ENCODE measurements at places on chromosomes 11 and 22.

DNA sequence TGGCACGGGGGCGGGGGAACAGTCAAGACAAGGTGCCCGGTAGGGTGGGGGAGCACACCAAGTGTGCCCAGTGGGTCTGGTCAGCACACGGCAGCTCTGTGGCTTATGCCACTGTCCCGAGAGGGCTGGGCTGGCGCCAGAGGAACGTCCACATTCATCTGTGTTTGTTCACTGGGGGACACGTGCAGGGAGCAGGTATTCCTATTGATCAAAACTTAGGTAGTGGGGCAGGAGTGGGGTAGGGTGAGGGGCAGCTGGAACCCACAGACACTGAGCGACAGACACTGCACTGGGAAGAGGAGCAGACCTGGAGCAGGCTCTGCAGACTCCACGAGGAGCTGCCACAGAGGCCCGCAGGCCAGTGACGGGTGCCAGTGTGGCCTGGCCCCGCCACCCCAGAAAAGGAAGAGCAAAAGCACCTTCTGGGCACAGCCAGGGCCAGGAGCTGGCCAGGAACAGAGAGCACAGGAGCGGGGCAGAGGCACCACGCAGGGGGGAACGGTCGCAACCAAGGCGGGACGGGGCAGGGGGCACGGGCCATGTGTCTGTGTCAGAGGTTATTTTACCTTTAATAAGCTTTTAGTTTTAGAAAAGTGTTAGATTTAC, 2.1 kb upstream of the MOB2 start:
- DNase-seq, result no peak

DNA sequence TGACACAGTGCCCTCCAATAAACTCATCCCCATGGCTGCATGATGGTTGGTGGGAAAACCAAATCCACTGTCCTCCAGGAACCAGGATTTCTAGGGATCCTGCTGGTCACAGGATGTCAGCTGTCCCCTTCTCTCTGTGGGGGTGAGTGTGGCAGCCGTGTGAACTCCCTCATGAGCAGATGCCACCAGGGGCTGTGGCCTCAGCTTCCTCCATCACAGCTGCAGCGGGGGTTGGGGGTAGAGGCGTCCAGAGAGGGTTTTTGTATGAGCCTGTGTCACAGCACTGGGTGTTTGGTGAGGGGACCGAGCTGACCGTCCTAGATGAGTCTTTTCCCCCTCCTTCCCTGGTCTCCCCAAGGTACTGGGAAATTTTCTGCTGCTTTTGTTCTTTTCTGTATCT, 26.4 kb downstream of the IGLL5 start:
- DNase-seq, result no peak

- no peak for DNase-seq
Observed at GRCh38 chr11:101341578-101341977, 212.0 kb upstream of the PGR start.

DNA sequence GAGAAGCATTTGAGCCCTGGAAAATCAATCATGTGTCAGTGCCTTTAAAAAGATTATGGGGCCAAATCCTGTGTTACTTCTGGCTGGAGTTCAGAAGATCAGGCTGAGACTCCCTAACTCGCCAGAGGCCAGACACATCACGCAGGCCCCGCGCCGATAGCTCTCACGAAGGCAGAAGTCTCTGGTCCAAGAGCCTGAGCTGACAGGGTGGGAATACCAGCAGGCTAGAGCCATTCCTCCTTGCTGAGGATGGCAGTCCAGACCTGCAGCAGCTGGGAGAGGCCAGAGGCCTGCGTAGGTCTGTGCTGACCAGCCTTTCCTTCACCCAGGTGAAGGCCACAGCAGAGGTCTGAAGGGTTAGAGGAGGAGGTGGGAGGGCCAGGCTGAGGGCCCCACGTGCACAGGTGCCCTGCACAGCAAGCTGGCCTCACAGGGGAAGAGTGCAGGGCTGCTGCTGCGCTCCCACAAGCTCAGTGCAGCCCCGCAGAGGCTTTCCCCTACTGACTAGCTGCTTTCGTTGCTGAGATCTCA, 52.9 kb downstream of the ST14 start:
- DNase-seq, result no peak

GRCh38 chr11:27253224-27253623, 109.8 kb downstream of the CCDC34 start:
- DNase-seq, result no peak

DNA sequence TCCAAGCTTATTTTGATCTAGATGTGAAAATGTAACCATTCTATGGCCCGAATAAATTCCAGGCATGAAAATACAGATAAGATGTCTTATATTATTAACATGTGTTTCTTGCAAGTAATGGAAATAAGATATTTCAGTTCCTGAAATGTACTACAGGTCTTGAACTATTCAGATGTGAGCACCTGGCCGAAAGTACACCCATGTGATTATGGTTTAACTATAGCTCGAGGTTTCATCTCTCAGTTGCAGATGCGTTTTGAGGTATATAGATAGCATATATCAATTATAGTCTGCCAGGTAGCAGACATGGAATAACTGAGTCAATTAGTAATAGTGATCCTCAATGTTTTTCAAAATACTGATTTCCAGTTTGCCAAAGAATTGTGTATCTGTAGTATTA, 68.3 kb downstream of the DDIAS start:
- no peak for DNase-seq

DNA sequence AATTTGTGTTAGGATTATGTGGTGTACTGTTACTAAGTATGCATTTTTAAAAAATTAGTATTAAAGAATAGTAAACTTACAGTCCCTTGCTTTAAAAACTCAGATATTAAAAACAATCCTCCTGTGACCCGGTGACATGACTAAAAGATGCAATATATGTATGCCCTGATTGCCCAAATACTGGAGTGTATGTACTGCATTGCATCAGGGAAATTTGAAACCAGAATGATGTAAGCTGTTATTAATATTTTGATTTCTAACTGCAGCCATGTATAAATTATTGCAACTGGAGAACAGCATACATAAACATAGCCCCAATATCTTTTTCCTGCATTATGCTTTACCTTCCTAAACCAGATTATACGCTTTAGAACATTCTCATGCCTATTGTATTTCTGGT, 3.7 kb upstream of the HSPA8 start:
- no peak for DNase-seq

- DNase-seq, result no peak
Observed at GRCh38 chr22:42865536-42865935, 8.5 kb upstream of the ARFGAP3 start.

DNA sequence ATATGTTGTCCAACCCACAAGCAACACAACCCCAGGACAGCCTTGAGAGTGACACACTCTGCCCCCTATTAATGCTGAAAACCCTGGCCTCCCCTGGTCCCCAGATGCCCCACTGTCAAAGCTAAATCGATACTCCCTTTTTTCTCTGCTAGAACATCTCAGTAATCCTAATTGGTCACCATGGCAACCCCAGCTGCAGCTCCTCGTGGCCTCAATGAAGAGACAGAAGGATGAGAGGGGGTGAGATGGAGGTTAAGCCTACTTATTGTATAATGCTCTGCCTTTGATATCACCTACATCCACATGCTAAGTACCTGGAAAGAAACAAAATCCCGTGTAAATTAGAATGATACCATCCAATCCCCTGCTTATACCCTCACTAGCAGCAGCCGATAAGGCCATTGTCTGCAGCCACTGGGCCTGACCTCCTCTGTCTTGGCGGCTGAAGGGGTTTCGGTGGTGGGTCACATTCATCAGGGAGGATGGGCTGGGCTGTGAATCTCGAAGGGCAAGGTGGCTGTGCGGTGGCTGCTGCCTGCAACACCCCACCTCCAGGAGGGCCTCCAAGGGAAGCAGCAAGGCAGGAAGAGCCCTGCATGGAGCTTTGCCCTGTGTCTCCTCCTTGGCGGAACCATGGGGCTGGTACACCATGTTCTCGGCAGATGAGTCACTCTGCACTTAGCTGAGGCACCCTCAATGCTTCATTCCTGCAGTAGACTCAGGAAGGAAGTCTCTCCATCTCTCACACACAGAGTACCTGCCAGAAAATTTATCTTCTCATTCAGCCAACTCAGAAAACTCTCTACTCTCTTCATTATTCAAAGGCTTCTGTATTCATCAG, 399.5 kb downstream of the BUD13 start:
- DNase-seq, result no peak

GRCh38 chr22:47337161-47337621, 574.7 kb downstream of the TBC1D22A start:
- DNase-seq, result no peak

GRCh38 chr22:38733724-38734381, 21.9 kb downstream of the SUN2 start:
- no peak for DNase-seq

DNA sequence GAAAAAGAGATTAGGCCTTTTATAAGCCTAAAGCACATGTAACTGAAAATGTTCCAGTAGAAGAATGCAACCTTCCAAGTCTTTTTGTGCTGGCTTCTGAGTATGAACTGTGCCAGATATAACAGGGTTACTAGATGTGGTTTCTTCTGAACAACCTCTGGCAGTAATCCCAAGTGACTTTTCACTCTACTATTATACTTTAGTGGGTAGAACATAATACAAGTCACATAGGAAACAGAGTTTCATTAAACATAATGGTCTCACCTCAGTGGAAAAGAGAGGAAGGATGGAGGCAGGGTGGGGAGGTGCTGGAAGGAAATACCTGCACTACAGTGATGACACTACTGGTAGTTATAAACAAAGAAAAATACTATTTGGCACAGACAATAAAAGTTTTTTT, 81.3 kb downstream of the PHF21A start:
- no peak for DNase-seq

- no peak for DNase-seq
Observed at GRCh38 chr22:43880541-43880991, 11.2 kb downstream of the PNPLA5 start.

GRCh38 chr22:34849965-34850364, 216.0 kb upstream of the ISX start:
- DNase-seq, result no peak

GRCh38 chr11:110757066-110757465, 44.8 kb upstream of the ARHGAP20 start:
- DNase-seq, result no peak

DNA sequence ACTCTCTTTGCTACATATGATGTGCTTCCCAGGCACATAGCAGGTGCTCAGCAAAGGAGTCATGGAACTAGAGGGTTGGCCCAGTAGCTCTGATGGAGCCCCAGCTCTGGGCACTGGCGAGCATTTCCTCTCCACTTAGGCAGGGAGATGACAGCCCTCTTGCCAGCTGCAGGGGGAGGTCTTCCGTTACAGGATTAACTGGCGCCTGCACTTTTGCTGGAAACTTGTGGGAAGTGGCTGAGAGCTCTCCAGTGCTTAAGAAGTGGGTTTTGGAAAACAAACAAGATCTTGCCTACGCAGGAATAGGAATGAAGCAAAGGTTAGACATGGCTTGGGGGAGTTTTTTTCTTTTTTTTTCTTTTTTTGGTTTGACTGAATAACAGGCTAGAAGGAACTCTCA, 75.5 kb downstream of the MICAL2 start:
- no peak for DNase-seq

DNA sequence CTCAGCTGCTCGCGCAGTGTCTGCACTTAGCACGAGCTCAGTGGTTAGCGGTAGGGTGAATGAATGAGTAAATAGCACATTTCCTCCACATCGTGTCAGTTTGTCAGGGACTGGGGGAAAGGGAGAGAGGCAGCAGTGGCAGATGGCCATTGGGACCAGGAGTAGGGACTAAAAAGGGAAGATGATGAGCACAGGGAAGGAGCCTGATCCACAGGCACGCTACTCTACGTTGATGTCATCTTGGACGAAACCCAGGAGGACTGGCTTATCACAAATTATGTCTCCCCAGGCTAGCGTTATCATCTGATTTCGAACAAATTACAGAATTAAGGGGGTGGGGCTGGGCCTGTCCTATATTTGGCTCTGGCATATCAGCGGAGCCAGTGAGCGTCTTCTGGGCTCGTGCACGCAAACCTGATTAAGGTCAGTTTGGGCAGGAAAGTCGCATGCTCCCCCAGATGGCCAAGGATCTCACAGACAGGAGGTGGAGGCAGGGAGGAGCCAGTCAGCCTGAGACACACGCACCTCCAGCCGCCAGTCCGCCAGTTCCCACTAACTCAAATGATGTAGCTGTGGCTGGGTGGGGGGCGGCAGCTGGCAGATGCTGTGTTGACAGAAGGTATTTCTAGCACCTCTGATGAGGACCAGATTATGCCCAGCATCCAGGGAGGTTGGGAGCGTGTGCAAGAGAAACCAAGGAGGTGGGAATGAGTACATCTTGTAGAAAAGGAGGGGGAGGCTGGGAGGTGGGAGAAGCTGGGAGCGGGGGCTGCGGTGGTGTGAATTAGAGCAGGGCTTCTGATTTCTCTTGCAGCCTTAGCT, 97.4 kb upstream of the PRDM11 start:
- DNase-seq, result no peak

GRCh38 chr11:111586388-111586831, 15.8 kb upstream of the SIK2 start:
- peak; percentile 5 for DNase-seq

- no peak for DNase-seq
Observed at GRCh38 chr11:110614031-110614430, 98.2 kb downstream of the ARHGAP20 start.

DNA sequence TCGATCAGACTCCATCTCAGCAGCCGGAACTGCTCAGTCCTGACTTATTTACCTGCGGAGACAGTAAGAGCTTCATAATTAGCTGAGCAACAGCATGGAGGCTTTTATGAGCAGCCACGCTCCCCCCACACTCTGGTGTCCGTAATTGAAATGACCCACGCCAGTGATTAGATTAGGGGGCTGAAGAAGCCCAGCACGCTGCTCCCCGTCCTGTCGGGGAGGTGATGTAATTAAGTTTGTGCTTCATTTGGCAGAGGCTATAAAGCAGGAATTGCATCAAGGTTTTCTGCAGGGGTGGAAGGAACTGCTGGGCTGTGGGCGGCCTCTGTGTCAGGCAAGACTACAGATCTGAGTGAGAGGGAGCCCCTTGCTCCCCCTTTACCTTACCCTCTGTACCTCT, 22.8 kb upstream of the HTR3A start:
- DNase-seq, result no peak

DNA sequence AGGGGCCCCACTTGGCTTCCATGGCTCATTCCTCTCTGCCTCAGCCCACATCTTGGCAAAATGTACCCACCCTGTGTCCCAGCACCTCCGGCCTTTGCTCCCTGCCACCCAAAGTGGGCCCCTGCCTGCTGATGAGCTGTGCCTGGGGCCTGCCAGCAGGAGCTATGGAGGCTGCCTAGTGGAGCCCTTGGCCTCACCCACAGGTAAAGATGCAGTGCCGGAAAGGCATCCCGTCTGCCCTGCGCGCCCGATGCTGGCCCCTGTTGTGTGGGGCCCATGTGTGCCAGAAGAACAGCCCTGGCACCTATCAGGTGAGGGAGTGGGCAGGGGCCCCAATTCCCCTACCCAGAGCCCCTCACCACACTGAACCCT, 1.3 kb downstream of the TBC1D10C start:
- DNase-seq, result no peak

DNA sequence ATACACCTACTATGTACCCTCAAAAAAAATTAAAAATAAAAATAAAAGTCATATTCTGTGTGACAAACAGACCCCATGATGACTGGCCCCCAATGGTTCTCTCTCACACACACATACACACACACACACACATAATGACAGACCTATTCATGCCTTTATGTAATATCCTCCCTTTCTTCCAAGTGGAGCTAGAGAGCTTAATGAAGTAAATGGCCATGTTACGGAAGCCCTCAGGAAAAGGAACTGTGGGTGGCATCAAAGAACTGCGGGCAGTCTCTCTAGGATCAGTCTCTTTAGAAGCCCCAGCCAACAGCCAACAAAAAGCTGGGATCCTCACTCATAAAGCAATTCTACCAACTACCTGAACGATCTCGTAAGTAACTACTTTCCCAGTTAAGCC, 125.5 kb downstream of the SIK3 start:
- DNase-seq, result no peak

GRCh38 chr11:3803726-3804495, 4.4 kb upstream of the PGAP2 start:
- DNase-seq, result no peak

- no peak for DNase-seq
Observed at GRCh38 chr22:46976143-46976542, 213.7 kb downstream of the TBC1D22A start.
